ENCODE measurements at places on chromosomes 1 and 21.

DNA sequence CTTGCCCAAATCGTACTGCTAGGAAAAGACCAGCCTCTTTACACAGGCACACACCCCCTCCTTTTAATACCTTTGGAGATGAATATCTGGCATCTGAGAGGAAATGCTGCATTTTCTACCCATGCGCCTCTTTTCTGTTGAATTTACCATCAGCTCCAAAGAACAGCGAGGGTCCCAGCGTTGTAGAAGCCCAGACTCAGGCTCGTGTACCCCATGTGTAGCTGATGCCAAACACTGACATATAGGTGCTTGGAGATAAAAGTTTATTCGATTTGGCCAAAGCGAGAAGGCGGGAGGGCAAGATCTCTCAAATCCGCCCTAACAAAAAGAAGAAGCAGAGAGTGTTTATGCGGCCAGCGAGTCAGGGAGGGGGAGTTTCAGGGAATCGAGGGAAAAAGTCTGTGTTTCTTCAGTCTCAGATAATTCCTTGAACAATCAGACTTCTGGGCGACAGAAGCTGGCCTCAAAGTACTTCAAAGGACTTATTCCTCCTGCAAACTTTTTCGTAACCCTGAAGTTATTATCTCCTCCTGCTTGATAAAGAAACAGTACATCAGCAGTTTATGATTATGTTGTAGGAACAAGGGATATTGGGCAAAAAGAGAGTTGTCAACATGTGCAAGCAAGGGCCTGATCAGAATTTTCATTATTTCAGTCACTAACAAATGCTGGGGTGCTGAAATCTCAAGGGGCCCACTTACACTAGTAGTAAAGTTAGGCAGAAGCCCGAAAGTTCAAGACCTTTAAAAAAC is 642 bp upstream of the CREG1 start:
- DNase-seq: peak; percentile 42

DNA sequence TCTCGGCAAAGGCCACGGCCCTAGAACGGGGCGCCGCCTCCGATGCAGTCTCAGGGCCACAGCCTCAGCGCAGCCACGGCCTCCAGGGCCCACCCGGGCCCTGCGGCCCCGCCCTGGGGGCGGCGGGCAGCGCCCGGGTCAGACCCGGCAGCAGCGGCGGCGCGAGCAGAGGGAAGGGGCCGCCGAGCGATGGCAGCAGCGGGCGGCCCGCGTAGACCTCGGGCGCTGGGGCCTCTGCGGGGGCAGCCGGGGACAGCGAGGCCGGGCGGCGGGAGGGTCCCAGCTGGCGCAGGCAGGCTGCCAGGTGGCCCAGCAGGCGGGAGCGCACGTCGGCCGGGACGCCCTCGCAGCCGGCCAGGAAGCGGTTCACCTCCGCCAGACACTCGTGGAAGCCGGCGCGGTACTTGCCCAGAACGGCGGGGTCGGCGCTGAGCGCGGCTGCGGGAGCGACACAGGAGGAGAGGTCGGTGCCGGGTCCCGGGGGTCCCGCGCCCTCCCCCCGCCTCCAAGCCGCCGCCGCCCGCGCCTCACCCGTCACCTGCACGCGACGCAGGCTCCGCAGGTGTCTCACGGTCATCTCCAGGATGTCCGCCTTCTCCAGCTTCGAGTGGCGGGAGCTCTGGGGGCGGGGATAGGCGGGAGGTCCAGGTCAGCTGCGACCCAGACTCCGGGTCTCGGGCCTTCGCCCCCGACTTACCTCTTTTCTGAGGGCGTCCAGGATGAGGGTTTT is 737 bp downstream of the HES4 start:
- DNase-seq: peak; percentile 56

GRCh38 chr1:63675420-63675931 is 82.3 kb downstream of the PGM1 start:
- DNase-seq: no peak

- DNase-seq: no peak
Observed at GRCh38 chr1:70627910-70628309, 216.8 kb downstream of the CTH start.
